ENCODE measurements at places on chromosomes 1 and 21.

DNA sequence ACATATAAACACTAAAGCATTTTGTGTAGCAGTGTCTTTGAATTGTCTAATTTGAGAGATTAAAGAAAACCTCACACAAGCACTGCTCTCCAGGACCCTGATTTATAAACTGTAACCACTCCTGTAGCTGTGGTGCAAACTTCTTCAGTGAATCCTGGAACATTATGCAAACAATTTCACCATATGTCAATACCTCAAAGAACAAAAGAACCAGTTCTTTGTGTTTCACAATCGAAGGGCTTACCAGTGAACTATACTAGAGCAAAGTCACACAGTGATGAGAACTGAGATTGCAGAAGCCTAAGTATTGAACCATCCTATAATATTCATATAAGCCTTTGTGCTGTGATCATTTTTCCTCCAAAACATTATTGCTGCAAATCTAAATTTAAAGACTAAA, 21.5 kb downstream of the DPH5 start:
- peak; percentile 71 for DNase-seq

- no peak for DNase-seq
These were observed 11.7 kb upstream of the SMG7 start for GRCh38 chr1:183460596-183460995.

DNA sequence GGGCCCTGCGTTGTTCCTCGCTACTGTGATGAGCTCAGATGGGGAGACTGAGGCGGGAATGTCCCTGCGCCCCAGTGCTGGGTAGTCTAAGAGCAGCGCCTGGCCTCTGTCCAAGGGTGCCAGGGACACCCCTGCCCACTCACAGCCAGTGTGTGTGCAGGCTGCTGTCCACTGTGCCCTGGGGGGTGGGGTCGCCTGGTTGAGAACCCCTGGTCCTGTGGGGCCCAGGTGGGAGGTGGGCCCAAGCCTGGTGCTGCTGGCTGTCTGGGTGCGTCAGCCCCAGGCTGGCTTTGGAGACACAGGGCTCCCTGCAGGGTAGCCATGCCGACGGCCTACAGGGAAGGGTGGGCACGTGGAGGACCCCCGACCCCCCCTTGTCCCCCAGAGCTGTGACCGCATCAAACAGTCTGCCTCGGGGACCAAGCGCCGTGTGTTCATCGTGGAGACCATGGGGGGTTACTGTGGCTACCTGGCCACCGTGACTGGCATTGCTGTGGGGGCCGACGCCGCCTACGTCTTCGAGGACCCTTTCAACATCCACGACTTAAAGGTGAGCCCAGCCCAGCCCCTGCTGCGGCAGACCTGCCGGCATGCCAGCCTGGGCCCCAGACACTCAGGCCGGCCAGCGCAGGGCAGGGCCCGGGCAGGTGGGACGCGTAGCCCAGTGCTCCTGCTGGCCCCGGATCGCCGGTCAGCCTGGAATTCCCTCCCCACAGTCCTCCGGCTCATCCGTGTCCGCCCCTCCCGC, 14.9 kb downstream of the CFAP410 start:
- no peak for DNase-seq

GRCh38 chr1:55820501-55820900, 605.3 kb upstream of the USP24 start:
- no peak for DNase-seq

DNA sequence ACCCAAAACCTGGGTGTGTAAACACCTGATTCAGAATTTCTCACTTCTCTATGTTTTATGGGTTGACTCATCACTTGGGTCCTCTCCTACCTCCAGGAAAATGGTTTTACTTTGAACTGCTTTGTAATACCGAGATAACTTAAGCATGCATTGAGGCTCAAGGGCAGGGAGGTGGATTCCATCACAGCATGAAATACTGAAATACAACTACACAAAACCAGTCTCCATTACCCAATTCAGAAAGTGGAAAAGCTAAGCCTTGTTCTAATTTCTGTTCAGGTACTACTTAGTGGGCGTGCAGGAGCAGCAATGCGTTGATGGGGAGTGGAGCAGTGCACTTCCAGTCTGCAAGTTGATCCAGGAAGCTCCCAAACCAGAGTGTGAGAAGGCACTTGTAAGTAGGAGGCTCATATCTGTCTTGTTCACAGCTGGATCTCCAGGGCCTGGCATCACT, 6.1 kb upstream of the C4BPA start:
- DNase-seq: peak; percentile 17

- DNase-seq: no peak
These were observed 251.5 kb downstream of the BACH1 start for GRCh38 chr21:29550205-29550604.

DNA sequence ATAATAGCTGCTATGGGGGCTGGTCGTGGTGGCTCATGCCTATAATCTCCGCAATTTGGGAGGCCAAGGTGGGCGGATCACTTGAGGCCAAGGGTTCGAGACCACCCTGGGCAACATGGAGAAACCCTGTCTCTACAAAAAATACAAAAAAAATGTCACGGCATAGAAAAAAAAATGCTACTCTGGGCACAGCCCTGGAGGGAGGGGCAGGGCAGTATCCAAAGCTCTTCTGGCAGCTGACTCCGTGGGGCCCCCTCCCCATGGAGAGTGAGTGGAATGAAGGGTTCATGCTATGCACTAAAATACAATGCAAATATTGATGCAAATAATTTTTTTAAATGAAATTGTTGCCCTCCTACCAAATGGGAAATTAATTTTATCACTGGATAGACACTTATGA, 78.7 kb downstream of the DESI2 start:
- no peak for DNase-seq

DNA sequence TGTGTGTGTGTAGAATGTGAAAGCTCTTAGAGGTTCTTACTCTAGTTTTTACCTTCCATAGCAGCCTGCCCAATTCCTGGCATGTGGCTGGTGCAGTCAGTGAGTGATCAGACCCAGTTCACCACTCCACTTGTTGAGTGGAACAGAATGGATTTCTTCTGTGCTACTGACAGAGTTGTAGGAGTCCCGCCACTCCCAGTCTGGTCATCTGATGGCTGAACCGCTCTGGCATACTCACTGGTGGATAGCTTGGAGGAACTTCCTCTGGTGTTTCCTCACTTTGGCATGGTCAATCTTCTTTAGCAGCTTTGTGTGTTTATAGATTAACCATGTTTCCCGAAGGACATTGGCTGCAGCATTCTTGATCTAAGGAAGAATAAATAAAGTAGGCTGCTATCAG, 106.7 kb upstream of the ADAR start:
- DNase-seq: peak; percentile 12

- no peak for DNase-seq
These were observed 100.7 kb upstream of the KCTD3 start for GRCh38 chr1:215466361-215466760.

GRCh38 chr1:207998691-207999090, 87.8 kb upstream of the CD34 start:
- DNase-seq: no peak

DNA sequence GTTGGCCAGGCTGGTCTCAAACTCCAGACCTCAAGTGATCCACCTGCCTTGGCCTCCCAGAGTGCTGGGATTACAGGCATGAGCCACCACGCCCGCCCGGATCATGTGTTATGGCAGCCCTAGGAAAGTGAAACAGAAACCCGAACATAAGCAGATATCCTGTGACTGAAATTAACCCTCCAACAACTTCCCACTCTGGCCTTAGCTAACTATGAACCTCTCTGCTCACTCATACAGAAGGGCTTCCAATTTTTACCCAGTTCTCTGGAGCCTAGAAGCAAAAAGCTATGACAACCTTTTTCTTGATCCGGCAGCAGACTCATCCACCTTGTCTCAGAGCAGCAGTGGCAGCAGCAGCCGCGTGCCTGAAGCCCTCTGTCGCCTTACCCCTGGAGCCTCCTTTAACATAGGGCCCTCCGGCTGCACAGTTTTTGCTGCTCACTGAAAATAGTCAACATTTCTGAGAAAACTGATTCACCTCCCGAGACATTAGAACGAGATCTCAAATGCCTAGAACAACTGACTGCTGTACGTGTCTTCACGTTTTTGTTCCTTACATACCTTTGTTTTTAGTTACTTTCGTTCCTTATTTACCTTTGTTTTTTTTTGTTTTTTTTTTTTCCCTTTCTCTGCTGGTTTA, 9.3 kb downstream of the CBR1 start:
- DNase-seq: no peak

DNA sequence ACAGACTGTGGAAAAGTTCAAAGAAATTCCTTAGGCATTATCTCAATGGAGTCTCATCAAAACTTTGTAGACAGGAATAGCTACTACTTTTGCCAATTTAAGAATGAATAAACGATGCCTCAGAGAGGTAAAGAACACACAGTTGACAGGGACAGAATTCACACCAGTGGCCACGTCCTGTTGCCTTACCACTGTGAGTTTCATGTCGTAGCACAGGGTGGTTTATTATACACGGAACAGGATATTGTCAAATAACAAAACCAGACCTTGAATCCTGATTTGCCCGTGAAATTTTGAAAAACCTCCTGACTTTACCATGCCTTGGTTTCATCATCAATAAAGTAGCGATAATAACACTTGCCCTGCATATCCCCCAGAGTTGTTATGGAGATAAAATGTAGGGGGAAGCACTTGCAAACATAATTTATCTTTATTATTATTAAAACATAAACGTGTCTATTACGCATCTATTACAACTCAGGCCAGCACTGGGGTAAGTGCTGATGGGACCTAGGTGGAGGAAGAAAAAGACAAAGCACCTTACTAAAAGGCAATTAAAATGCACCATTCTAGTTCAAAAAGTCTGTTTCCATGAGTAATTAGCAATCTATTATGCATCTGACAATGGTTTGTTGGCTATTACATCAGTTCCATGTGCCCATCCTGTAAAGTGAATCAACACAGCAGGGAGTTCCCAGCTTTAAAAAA, 408.1 kb upstream of the RUNX1 start:
- no peak for DNase-seq

DNA sequence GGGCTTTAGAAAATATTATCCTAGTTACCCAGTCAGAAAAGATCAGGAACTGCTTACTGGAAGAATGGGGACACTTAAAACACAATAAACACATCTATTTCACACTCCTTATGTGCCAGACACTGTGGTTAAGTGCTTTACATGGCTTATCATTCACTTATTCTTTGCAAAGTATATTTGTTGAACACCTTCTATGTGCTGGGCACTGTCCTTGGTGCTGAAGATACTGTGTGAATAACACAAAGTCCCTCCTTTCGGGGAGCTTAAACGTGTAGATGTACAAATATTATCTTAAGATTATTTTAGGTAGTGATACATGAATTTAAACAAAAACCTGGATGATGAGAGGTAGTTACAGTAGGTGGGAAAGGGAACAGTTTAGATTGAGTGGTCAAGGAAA, 169.3 kb downstream of the ST6GALNAC5 start:
- peak; percentile 41 for DNase-seq

DNA sequence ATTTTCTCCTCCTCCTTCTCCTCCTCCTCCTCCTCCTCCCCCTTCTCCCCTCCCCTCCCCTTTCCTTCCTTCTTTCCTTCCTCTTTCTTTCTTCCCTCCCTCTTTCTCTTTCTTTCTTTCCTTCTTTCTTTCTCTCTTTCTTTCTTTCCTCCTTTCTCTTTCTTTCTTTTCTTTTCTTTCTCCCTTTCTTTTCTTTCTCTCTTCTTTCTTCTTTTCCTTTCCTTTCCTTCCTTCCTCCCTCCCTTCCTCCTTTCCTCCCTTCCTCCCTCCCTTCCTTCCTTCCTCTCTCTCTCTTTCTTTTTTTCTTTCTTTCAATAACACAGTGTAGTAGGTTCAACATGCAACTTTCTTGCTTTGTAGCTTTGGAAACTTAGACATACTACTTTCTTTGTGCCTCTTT, 46.3 kb upstream of the ADGRL2 start:
- DNase-seq: no peak

- DNase-seq: peak; percentile 67
These were observed 144.6 kb downstream of the LMO4 start for GRCh38 chr1:87473203-87473661.

GRCh38 chr1:199691540-199691939, 336.0 kb upstream of the NR5A2 start:
- peak; percentile 74 for DNase-seq

GRCh38 chr1:116308276-116308675, 64.8 kb upstream of the ATP1A1 start:
- no peak for DNase-seq

GRCh38 chr1:242243472-242243871, 244.6 kb upstream of the MAP1LC3C start:
- DNase-seq: no peak

DNA sequence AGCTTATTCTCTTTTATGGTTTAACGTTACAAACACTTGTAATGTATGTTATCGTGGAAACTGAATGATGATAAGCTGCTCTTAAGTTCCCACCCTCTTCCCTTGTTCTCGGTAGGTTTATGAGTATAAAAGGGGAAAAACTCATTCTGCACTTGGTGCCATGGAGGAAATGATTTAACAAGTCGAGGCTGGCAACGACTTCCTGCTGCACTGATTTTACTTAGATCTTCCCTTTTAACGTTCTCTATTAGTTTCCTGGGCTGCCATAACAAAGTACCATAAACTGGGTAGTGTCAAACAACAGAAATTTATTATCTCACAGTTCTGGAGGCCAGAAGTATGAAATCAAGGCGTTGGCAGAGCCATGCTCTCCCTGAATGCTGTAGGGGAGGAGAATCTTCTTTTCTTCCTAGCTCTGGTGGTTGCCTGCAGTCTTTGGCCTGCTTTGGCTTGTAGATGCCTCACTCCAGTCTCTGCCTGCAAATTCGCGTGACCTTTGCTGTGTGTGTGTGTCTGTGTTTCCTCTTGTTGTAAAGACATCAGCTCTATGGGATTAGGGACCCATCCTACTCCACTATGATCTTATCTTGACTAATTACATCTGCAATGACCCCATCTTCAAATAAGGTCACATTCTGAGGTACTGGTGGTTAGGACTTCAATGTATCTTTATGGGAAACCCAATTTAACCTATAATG, 26.3 kb downstream of the HUNK start:
- DNase-seq: no peak

DNA sequence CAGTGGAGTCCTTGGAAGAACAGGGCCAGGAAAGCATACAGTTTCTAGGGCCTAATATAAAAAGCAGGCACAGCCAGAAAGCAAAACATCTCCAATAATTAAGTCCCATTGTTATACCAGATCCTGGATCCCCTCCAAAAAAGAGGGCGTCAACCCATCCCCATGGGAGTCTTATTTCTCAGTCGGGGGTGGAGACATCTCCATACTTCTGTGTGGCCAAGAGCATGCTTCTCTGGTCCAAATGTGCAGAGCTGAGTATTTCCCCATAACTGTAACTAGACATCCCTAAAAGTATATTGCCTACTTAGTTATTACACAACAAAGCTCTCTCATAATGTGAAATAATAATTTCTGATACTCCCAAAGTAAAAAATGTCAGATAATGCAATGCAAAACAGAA, 104.2 kb upstream of the SOX13 start:
- DNase-seq: no peak

DNA sequence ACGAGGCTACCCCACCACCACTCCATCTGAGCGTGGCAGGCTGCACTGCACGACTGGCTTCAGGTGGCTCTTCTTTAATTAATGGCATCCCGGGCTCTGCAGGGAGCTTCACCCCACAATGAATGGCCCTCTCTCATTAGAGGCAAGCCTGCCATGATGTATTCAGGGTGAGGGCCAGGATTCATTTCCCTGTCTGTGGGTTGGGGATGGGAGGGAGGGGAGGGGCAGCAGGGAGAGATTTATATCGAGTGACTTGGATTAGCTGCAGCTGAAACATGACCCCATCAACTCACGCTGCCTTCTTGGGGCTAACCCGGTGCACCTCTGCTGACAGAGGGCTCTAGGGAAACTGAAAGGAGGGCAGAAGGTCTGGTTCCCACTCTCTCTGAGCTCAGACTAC, 54.2 kb downstream of the ERI3 start:
- no peak for DNase-seq

GRCh38 chr1:56578963-56579875, at the start of gene PLPP3:
PLPP3 (minus strand) TSS chr1:56579563; CDS start chr1:56579016, 547 bp downstream.
- peak; percentile 85 for DNase-seq
